NCI-H748 treated with DMSO at 0.1 percent for 48 hours (cell line): ENCODE measurements at places on chromosomes 7 and 10.

GRCh38 chr7:132933072-132933458 is 148.8 kb downstream of the CHCHD3 start:
- DNase-seq, result no peak

DNA sequence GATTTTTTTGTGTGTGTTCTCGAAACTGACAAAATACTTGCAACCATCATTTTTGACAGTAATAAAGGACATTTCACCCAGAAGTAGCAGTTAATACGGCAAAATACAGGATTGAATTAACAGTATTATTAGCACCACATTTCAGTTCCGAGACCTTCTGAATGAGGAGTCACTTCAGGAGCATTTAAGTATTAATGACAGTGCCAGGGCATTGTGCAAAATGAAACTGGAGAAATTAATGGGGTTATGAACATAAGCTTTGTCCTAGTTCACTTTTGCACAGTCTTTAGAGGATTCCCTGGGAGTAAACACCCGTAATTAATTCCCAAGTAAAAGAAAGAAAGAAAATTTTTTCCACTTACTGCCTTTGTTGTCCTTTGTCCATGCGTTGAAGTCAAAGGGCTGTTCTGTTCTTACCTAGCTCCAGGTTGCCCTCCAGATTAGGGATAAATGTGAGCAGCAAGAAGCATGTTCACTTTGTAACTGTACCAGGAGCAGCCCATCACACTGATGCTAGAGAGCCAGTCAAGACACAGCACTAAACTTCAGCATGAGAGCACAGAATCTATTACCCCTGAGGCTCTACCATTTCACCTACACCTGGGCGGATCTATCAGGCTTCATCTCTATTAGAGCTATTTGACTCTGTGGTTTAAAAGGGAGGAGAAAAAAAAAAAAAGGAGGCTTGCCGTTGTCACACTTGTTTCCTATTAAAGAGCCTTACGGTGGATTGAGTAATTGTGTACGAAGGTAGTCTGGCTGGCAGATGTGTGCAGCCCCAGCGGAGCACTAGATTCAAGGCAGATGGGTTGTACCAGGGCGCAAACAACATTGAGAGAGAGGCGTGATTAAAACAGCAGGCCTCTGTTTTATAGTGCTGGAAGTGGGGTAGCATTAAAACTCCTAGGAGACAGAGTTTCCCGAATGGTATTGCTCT is 297.8 kb upstream of the SEMA3A start:
- DNase-seq, result no peak

- no peak for DNase-seq
These were observed 81.9 kb downstream of the BMPER start for GRCh38 chr7:33986951-33987947.

GRCh38 chr7:83541187-83541960 is 107.6 kb downstream of the SEMA3E start:
- no peak for DNase-seq

- no peak for DNase-seq
These were observed 107.5 kb downstream of the NPTX2 start for GRCh38 chr7:98724591-98724990.

DNA sequence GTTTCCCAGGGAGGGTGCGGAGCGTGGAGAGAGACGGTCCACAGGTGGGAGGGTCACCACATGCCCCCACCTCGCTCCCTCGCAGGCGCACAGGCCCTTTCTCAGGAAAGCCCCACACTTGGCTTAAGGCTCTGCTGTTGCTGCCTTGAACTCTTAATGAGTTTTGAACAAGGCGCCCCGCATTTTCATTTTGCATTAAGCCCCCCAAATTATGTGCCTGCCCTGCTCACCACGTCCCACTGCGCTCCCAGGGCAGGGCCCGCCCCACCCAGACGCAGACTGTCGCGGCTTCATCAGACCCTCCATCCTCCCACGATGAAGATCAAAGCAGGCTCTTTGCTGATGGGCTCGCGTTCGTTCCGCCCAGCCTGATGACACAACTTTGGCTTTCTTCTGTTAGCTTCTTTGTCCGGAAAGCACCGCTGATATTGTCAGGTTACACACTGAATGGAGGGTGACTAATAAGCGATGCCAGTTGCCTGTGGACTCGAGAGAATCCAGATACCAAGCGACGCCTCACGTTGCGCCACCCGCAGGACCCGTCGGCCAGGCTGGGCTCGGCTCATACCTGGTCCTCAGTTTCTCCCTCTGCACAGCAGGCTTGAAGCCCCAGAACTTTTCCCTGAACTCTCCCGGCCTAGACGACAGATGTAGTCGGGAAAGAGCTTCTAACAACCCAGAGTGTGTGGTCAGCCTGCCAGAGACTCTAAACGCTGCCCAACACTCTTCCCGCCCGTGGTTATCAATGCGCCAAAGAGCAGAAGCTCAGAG is 9.5 kb downstream of the CALML3 start:
- no peak for DNase-seq

DNA sequence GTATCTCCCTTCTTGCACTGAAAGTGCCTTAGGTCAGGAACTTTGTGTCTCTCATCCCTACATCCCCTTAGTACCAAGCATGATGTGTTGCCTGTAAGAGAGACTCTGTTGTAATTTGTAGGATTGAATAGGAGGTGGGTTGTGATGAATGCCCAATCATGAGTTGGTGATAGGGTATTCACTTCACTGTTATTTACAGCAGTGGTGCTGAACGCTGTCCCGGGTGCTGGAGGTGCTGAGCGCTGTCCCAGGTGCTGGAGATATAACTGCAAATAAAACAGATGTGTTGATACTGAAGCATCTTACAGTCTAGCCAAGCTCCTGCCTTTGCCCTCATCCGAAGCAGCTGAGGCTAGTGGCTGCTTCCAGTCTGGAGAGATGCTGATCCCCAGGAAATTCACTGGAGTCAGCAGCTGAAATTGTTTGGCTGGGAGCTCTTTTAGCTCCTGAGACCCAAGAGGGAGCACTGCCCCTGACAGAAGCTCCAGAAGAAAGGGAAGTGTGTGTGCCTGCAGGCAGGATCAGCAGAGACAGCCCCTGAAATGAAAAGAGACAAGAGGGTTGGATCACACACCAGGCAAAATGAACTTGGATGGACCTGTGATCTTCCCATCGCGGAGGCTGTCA is 183.4 kb downstream of the SORCS3 start:
- no peak for DNase-seq

GRCh38 chr7:3327099-3327498 is 26.0 kb downstream of the SDK1 start:
- no peak for DNase-seq

- DNase-seq, result peak; percentile 33
These were observed 17.8 kb downstream of the VWC2 start for GRCh38 chr7:49791088-49791741.

DNA sequence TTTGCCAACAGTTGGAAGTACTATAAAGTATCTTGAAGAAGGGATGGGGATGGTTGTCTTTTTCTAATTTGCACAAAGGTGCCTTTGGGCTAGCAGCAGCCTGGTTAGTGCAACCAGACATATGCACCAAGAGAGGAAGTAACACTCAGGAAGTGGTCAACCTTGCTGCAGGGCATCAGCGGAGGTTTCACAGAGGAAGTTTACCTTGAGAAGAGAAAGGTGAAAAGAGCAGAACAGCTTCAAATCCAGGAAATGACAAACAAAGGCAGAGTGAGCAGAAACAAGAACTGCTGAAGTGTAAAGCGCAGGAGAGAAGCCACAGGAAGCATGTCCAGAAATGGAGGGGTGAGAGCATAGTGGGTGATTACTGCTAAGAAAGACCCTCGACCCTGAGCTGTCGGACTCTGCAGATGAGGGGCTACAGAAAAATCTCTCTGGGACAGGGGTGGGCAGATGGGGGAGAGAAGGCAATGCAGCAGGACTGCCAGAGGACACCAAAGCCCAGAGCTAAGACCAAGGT is 66.9 kb downstream of the STK17A start:
- no peak for DNase-seq

GRCh38 chr7:102050864-102051460 is 233.5 kb downstream of the CUX1 start:
- no peak for DNase-seq

DNA sequence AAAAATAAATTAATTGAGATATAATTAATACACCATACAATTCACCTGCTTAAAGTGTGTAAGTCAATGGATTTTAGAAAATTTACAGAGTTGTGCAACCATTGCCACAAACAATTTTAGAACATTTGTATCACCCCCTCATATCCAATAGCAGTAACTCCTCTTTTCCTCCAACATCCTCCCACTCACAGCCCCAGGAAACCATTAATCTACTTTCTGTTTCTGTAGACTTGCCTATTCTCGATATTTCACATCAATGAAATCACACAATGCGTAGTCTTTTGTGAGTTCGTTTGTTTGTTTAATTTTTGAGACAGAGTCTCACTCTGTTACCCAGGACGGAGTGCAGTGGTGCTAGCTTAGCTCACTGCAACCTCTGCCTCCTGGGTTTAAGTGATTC is 13.7 kb upstream of the HERC4 start:
- DNase-seq, result no peak

GRCh38 chr10:104297697-104298660 is 29.0 kb downstream of the GSTO2 start:
- no peak for DNase-seq

DNA sequence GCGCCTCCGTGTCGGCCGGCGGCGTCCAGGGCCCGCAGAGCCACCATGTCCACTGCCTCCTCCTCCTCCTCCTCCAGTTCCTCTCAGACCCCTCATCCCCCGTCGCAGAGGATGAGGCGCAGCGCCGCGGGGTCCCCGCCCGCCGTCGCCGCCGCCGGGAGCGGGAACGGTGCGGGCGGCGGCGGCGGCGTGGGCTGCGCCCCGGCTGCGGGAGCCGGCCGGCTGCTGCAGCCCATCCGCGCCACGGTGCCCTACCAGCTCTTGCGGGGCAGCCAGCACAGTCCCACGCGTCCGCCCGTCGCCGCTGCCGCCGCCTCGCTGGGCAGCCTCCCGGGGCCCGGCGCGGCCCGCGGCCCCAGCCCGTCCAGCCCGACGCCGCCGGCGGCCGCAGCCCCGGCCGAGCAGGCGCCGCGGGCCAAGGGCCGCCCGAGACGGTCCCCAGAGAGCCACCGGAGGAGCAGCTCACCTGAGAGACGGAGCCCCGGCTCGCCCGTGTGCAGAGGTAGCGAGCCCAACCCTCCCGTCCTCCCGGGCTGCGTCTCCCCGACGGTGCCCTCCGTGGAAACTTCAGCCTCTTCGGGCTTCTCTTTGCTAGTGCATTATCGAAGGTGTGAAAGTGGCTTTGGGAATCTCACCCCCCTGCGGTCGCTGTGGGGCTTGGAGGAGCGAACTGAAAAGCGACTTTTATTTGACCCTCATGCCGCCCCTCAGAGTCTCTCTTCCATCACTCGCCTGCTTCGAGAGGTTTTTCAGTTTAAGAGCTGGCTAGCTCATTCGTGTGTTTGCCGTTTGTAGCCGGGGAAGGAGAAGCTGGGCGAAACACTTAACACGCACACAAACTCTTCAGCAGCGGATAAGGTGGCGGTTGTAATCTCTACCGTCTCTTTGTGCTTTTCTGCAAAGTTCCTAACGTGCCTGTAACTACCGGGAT is 975 bp downstream of the GLCCI1 start:
- DNase-seq, result peak; percentile 48

DNA sequence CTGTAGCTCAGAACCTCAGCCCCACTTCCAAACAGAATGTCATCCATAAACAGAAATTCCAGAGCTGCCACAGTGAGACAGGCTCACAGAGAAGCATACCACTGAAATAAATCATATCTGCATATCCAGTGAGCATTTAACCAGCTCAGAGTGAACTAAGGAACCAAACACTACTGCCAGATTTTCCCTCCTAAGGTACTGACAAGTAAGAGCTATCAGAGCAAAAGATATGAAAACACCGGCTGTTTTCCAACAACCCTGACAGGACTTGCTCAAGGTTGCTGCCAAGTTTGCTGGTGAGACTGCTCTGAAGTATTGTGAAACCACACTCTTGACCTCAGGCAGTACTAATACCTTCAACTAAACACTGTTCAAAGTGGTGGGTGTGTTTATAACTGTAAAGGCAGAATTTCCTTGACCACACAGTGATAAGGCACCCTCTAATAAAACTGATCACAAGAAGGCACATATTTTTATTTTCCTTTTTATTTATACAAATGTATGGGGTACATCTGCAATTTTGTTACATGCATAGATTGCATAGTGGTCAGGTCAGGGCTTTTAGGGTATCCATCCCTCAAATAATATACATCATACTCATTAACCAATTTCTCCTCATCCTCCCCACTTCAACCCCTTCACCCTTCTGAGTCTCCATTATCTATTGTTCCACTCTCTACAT is 18.3 kb downstream of the SGMS1 start:
- no peak for DNase-seq

DNA sequence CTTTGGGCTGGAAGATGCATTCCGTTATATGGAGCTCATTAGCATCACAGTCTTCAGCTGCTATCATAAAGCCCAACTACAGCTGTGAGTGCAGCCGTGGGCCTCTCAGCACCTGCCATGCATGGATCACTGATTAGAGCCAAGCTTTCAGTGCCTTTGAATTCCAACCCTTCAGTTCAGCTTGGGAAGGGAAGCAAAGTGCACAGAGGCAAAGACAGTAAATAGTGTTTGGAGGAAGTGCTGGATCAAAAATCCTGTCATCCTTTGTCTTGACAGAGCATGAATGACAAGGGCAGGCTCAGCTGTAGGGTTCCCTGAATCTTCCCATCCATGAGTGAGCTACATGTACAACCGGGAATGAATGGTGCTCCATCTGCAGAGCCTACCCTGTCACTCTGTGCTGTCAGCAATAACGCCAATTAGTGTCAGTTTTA is 153.7 kb downstream of the DNAJB9 start:
- no peak for DNase-seq

DNA sequence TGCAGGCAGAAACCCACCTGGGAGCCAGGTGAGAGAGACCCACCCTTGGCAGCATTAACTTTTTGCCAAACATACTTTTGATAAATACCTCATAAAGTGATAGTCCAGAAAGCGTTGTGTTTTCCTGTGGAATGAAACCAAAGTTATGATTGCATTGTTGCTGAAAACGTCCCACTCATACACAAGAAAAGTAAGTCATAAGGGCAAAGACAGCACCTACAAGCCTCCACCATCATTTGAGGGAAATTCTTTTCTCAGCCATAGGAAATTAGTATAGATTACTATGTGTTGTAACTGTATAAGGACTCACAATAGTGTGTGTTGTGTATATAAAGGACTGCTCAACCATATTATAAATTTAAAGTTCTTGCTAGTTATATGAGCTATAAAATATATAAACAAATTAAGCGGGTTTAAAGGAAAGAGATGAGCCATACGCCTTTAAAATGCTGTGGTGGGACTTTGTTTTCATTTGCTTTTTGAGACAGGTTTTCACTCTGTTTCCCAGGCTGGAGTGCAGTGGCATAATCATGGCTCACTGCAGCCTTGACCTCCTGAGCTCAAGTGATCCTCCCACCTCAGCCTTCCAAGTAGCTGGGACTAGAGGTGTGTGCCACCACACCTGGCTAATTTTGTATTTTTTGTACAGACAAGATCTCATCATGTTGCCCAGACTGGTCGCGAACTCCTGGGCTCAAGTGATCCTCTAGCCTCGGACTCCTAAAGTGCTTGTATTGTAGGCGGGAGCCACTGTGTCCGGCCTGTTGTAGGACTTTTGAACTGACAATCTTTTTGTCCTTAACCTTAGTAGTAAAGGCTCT is 160.8 kb downstream of the PKD1L1 start:
- DNase-seq, result no peak
